ENCODE measurements at places on chromosomes 1 and 21.

DNA sequence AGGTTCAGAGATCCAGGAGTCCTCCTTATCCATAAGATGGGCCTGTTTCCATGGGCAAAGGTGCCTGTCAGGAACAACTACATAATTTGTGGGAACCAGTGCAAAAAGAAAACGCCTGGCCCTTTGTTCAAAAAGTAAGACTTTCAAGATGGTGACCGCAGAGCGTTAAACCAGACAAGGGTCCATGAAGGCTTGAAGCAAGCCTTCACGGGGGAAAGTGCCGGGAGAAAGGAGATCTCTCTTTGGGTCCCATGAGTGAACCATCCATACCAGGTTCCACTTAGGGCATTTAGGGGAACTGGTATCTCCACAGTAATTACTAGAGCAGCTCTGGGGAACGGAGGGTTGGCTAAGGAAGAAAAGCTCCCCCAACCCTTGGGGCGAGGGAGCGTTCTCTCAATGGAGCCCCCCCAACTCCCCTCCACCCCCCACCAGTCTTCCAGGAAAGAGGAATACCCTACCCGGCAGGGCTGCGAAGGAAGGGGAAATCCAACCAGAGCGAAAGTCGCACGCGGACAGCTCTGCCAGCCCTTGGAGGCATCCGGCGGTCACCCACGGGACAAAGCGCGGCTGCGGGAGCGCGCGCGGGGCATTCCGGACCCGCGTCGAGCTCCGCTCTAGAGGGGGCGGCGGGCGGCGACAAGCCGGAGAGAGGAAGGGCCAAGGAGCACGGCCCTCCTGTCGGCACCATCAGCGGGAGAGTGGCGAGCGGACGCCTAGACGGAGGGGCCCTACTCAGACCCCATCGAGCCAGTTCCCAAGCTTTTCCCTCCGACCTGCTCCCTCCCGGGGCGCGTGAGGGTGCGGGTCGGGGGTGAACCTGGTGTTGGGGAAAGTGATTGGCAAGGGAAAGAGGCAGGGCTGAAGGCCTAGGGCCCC is 687 bp upstream of the RASSF5 start:
- no peak for DNase-seq

DNA sequence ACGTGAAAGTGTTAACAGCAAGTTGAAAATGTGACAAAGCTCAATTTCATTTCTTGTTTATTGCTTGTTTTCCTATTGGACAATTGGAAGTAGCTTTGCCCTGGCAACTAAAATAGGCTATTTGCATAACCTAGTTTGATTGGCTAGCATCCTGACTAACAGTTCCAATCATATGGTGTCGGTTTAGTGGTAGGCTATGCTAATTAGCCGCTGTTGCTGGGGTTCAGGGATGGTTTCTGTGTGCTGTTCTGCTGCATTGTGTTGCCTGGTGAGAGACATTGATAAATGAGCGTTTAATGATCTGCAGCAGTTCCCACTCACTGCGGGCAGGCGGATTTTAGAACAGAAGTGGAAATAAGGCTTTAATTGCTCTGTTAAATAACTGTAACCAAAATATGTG is 68.5 kb downstream of the DYRK1A start:
- DNase-seq = no peak

GRCh38 chr1:224623310-224623714 is 7.2 kb downstream of the CNIH3 start:
- peak; percentile 30 for DNase-seq

GRCh38 chr1:169521226-169521625 is 35.5 kb upstream of the SLC19A2 start:
- DNase-seq = no peak

- DNase-seq = no peak
Observed at GRCh38 chr1:110990541-110990940, 26.8 kb upstream of the LRIF1 start.

Data from activated T-cell treated with anti-CD3 and anti-CD28 coated beads, Interleukin-2, amount 50 U/mL, for 48 hours (primary cell).